ENCODE measurements at places on chromosomes 1 and 21. TPM values are rescaled to one million over a fixed set of nuclear protein-coding genes. Genes with fewer than 3 reads are reported as not detected.

DNA sequence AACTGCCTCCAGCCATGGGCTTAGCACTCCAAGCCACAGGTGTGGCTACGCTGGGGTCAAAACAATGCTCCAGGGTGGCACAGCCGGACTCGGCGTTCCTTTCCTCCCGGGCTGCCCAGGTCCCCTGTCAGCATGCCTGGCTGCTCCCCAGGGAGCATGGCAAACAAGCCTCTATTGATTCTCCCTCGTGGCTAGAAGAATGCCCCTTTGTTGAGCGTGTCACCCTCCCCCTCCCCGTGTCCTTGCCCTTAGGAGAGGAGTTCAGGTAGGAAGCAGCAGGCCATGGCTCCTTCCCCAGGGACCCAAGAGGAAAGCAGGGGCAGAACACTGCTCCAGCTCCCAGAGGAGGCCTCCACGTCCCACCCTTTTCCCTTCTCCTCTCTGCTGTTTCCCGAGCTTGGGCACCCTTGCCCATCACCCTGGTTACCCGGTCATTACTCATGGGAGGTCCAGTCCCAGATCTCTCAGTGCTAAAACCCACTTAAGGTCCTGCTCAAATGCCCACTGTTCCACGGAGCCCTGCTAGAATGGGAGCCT is 57.4 kb upstream of the CITED4 start:
- no peak for DNase-seq

DNA sequence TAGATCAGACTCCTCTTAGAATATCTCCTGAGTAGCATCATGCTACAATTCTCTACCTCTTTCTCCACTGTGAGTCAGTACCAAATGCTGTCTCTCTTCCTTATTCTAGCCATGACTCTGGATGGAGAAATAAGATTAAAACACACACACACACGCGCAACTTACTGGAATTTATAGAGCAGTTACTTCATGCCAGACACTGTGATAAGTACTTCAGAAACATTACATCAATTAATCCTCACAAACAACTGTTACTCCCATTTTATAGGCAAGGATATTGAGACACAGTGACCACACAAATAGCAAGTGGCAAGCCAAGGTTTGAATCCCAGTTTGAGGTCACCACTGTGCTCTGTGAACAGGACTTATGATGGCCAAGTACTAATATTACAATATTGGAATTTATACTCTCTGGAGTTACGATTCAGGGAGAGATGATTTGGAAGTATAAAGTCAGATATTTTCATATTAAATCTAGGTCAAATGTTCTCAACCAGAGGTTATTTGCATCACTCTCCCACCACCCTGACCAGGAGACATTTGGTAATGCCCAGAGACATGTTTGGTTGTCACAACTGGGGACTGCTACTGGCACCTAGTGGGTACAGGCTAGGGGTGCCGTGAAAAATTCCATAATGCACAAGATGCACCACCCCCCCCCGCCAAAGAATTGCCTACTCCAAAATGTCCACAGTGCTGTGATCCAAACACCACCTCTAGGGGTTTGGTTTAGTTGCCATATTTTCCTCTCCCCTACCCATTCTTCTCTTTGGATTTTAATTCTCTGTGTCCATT is 221.6 kb downstream of the LTN1 start:
- no peak for DNase-seq

DNA sequence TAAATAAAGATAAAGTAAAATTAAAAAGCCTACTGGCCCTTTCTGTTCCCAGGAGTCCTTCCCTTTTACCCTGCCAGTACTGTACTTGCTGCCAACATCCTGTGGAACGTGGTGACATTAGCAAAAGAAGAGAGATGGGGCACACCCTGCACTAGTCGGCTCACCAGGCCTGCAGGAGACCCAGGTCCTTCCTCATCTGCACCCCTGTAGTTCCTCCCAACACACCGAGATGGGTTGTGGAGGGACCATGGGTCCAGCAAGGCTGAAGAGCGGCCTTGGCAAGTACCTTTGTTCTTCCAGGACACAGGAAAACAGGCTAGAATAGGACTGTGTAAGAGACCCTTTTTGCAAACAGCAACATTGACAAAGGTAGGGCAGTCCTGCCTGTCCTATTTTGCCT is 98.7 kb upstream of the TMPRSS2 start:
- no peak for DNase-seq

- no peak for DNase-seq
These were observed 201.5 kb downstream of the S1PR1 start for GRCh38 chr1:101438359-101438758.

DNA sequence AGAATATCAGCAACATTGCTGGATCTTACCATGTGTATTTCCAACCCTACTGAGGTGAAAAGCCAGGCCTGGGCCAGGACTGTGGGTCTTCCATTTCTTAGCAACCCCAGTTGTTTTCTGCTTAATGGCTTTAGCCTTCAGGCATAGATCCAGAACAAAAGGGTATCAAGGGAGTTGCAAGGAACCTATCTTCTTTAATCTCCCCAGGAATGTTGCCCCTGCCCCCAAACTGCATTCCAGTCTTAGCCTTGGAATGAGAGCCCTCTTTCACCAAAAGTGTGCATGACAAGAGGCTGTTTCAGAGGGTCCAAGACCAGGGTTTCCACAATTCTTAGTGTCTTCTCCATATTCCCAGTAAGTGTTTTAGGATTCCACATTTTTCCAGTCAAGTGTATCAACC is 87.9 kb upstream of the SOX13 start:
- no peak for DNase-seq

DNA sequence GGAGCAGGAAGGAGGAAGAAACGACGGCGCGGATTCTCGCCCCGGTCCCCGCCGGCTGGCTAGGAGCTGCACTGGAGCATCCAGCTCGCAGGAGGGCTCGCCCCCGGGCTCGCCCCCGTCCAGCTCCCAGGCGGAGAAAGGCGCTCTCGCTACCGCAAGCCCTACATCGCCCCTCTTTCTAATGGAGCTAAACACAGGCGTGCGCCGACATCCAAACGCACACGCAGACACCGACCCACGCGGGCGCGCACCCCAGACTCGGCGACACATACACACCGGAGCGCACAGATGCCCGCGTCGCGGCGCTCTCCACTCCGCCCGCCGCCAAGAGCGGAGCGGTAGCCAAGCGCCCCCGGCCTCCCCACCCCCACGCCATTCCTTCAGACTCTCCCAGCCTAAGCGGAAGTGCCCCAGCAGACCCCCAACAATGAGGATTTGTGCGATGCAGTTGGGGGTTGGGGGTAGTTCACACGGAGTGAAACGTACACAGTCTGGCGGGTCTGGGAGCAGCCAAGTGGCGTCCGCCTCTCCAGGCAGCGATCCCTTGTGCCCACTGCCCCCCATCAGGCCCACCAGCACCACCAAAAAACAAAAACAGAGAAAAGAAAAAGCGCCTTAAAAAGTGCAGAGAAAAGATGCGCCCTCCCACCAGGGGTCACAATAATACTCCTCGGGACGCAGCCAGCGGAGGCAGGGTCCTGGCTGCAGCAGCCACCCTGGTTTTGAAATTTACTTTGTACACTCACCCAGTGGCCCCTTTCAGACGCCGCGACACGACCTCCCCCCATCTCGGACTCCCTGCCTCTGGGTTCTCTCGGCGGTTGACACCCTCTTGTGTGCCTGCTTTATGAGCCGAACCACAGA is 1.4 kb downstream of the DAB1 start:
- DNase-seq = peak; percentile 16

GRCh38 chr1:243513726-243514491 is 258.1 kb downstream of the SDCCAG8 start:
- DNase-seq = no peak

- DNase-seq = no peak
These were observed 26.0 kb upstream of the ZRANB2 start for GRCh38 chr1:71106658-71107322.

- DNase-seq = peak; percentile 42
These were observed 16.8 kb upstream of the STMN1 start for GRCh38 chr1:25922971-25923552.

- no peak for DNase-seq
These were observed 66.3 kb downstream of the RRAGC start for GRCh38 chr1:38793299-38793698.

GRCh38 chr1:107162745-107163144 is 21.9 kb downstream of the NTNG1 start:
- no peak for DNase-seq

GRCh38 chr1:101261623-101262022 is 24.8 kb downstream of the S1PR1 start:
- DNase-seq = no peak

- no peak for DNase-seq
These were observed 11.8 kb downstream of the TPM3 start for GRCh38 chr1:154179946-154180687.

- no peak for DNase-seq
These were observed 91.3 kb downstream of the CATSPERE start for GRCh38 chr1:244552336-244552735.

DNA sequence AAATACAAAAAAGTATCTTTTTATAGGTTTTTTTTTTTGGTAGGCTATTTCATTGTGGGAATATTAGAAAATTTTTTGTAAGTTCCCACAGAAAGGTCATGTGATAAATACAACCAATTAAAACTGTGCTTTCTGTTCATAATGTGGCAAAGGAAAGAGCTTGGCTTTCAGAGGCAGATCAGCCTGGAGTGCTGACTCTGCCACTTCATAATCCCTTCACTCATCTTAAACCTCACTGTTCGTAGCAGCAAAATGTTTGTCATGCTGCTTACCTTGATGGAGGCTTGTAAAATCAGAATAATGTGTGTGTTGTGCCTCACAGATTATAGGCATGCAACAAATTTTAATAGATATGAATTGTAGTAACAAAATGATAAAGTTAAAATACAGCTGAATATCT is 176.8 kb downstream of the ZP4 start:
- DNase-seq = no peak

DNA sequence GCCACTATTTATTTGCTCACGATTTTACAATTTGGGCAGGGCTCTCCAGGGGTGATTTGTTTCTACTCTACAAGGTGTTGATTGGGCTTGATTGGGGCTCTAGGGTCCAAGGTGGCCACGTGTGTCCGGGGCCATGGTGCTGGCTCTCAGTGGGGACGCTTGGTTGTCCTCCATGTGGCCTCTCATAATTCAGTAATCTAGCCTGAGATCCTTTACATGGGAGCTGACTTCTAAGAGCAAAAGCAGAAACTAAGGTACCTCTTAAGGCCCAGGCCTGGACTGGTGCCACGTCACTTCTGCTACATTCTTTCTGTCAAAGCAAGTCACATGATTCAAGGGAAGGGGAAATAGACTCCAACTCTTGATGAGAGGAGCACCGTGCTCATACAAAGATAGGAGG is 8.1 kb upstream of the PSRC1 start:
- no peak for DNase-seq

GRCh38 chr21:36563341-36563926 is 83.5 kb upstream of the CLDN14 start:
- DNase-seq = no peak

DNA sequence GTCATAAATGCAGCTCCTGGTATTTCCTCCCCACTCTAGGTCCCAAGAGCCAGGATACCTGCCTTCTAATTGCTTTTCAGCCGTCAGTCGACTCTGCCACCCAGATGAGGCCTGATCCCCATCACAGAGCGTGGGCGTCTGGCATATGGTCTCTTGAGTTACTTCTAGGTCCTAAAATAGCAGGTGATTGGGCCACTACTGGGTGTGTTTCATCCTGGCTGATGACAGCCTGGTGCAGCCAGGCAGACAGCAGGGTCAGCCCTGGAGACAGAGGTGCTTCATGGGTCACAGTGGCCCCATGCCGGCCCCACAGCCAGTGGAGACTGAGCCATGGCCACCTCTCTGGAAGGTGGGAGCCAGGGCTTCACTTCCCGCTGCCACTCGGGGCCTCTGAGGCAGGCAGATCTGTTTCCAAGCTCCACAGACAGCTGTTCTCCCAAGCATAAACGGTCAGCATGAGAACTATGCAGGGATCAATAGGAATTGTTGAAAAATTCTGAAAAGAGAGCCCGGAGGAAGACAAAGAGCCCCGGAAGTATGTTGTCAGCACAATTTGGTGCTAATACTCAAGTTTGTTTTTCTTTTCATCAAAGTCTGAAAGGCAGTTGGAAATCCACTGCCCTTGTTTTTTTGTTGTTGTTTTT is 83.0 kb downstream of the MAN1C1 start:
- DNase-seq = no peak

DNA sequence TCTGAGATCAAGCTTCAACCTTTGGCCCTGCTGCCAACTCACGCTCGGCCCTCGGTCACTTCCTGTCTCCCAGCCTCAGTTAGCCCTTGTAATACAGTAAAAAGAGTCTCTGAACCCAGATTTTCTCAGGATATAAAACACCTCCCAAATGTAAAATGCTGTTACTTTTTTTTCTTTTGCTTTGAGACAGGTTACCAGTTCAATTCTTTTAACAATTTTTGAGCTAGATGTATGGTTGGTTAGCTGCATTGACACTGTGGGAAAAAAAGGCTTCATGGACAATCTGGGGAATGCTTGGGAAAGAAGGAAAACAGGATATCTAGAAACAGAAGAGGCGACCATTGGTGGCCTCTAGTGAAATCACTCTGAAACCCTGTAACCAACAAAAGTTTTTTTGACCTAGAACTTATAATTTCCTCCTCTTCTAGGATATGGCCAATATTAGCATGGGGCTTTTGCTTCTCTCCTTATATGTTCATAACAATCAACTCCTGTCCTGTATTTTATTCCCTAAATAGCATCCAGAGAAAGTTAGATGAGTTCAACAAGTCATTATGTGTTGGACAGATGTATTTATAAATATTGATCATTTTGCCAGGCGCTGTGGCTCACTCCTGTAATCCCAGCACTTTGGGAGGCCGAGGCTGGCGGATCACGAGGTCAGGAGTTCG is 1.3 kb downstream of the CMPK1 start:
- no peak for DNase-seq

- DNase-seq = no peak
These were observed 177.9 kb downstream of the PGBD5 start for GRCh38 chr1:230248016-230248888.

DNA sequence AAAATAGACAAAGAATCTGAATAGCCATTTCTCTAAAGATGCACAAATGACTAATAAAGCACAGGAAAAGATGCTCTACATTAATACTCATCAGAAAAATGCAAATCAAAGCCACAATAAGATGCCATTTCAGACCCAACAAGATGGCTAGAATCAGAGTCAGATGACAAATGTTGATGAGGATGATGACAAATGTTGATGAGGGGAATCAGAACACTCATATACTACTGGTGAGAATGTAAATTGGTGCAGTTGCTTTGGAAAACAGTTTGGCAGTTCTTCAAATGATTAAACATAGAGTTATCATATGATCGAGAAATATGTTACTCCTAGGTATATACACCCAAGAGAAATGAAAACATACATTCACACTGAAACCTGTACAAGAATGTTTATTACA is 33.9 kb downstream of the LRRC40 start:
- DNase-seq = no peak

The SAMD13 gene
- polyA plus RNA-seq = 8.1 TPM

The PCNX2 gene
- polyA plus RNA-seq = 1.5 TPM

The CSF3R gene
- 11.8 TPM for polyA plus RNA-seq

The NTNG1 gene
- not detected for polyA plus RNA-seq

The CELA3A gene
- polyA plus RNA-seq = 0.31 TPM

The HRNR gene
- polyA plus RNA-seq = not detected

The ASTN1 gene
- polyA plus RNA-seq = 7.7 TPM

The C1orf94 gene
- polyA plus RNA-seq = not detected

The NEK2 gene
- 7.6 TPM for polyA plus RNA-seq

The VAV3 gene
- 5.5 TPM for polyA plus RNA-seq

The NEGR1 gene
- polyA plus RNA-seq = 31.1 TPM

The SLC45A1 gene
- not detected for polyA plus RNA-seq

The TDRD5 gene
- not detected for polyA plus RNA-seq
